ENCODE measurements at places on chromosomes 1 and 21. TPM values are rescaled to one million over a fixed set of nuclear protein-coding genes. Genes with fewer than 3 reads are reported as not detected.

DNA sequence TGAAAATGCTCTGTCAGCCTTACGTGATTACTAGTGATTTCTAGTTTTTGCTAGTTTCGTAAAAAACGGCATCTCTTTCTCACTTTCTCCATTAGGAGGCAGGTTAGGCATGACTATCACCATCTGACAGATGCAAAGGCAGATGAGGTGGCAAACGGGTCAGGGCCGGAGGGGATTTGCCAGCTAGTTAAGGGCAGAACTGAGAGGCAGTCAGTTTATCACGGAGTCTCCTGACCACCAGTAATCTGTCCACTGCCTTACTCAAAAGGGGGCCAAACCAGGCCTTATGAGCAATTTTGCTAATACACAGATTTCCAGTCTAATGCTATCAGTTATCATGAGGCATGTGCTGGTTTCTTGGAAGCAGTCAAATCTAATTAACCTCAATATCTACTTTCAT lies 159.3 kb downstream of the TSEN15 start:
- no peak for DNase-seq

- no peak for DNase-seq
Observed at GRCh38 chr1:110897681-110898080, 24.7 kb downstream of the CD53 start.

GRCh38 chr1:48793863-48794262 lies 17.2 kb upstream of the BEND5 start:
- no peak for DNase-seq

DNA sequence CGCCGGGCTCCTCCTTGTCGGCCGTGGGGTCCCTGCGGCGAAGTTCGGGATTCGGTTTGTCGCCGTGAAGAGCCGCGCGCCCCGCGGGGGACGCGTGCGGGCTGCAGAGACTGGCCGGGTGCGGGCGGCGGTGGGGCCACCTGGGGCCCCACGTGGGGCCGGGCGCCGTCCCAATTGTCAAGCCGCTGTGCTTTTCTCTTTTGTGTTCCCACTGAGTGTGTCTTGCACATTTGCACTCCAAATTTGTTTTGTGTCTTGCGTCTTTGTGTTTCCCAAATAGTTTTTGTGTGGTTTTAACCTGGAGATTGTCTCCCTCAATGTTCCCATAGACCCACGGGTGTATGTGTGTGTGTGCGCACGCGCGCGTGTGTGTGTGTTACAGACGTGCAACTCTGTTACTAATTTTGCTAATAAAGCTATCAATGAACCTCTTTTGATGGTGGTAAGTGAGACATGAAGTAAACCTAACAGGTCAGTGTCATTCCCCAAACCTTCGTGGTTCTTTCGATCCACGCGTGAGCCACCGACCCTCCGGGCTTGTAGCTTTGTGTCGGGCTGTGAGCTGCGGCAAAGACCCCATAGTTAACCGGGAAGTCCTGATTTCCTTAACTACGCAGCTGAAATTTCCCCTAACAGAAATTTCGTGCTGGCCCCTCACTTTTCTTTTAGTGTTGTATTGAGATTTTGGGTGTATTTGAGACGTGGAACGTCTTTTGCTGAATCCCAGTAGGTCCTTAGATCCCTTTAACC lies 708 bp downstream of the PRDM2 start:
- DNase-seq, result peak; percentile 35

- no peak for DNase-seq
Observed at GRCh38 chr1:55399346-55399745, 184.2 kb upstream of the USP24 start.

DNA sequence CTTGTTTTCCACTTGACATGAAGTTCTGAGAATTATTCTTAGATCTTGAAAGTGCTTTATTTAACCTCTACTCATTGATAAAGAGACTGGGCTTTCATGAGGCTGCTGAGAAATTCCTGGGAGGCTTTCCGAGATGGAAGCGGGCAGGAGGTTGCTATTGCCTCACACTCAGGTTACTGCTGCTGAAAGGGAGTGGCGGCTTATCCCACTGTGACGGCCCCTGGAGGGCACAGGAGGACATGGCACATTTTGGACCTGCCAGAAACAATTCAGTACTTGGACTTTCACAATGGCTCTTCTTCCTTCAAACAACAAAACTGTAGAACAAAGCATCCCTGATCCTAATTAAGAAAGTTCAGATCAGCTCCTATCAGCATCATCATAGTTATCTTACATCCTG lies 16.2 kb upstream of the MARK1 start:
- peak; percentile 76 for DNase-seq

DMBX1 gene
- total RNA-seq, result 2.3 TPM
